ENCODE measurements at places on chromosomes 4 and X.

- no peak for DNase-seq
These were observed 32.0 kb upstream of the CLDN24 start for GRCh38 chr4:183354219-183354618.

- DNase-seq: no peak
These were observed 46.6 kb upstream of the EGFL6 start for GRCh38 chrX:13522811-13523210.

- DNase-seq: no peak
These were observed 407.2 kb downstream of the PDHA2 start for GRCh38 chr4:96247096-96247495.

DNA sequence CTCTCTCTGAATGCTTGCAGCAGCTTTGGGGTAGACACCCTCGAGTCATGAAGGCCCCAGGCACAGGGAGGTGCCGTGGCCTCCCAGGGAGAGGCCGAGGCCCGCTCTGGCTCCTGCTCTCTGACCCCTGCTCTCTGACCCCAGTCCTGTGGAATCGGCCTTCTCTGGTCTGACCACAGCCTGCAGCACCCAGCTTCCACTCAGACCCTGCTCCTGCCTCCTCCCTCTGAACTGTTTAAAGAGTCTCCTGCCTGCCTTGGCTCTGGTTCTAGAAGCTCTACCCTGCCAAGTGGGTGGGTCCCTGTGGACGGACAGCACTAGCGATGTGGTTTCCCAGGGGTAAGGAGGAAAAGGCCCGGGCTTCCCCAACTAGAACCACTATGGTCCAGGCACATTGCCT is 78.2 kb upstream of the TMEM150C start:
- no peak for DNase-seq

GRCh38 chr4:123583043-123583442 is 186.4 kb downstream of the SPRY1 start:
- no peak for DNase-seq

DNA sequence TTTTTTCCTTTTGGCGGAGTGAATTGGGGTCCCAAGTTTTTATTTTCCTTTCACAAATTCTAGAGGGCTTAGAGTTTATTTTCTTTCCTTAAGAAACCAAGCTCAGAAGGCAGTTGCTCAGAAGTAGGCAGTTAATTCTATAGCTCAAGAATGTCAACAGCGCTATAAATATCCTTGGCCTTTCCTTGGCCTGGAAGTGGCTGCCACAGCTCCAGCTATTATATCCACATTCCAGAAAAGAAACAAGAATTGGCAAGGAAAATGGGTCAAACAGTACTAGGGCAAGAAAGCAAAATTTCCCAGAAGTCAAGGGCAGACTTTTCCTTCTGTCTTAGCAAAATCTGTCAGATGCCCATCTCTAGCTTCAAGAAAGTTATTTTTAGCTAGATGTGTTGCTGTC is 31.0 kb downstream of the SLC10A6 start:
- no peak for DNase-seq
